ENCODE measurements at places on chromosomes 7 and 10.

- DNase-seq: no peak
Measured at GRCh38 chr7:151809146-151809863, 67.6 kb downstream of the PRKAG2 start.

GRCh38 chr10:77602913-77603533 is 34.6 kb downstream of the KCNMA1 start:
- DNase-seq: no peak

- no peak for DNase-seq
Measured at GRCh38 chr10:81040940-81041339, 503.2 kb downstream of the SH2D4B start.

GRCh38 chr7:80611353-80611752 is 27.1 kb upstream of the CD36 start:
- no peak for DNase-seq

DNA sequence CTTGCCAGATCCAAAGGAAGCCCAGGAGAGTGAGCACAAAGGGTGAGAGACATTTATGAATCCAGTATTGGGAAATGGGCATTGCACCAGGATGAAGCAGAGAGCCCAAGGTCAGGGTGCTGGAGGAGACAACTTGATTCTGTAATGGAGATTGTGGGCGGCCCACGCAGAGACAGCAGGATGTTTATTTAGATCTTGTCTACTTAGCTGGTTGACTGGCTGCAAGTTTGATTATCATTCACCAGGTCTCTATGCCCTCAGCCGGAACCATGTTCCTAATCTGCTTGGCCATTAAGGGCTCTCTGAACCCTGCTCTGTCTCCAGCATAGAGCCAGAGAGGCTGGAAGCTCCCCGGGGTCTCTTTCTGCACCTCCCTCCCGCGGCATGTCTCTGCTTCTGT is 188.7 kb downstream of the PLXNA4 start:
- DNase-seq: no peak

DNA sequence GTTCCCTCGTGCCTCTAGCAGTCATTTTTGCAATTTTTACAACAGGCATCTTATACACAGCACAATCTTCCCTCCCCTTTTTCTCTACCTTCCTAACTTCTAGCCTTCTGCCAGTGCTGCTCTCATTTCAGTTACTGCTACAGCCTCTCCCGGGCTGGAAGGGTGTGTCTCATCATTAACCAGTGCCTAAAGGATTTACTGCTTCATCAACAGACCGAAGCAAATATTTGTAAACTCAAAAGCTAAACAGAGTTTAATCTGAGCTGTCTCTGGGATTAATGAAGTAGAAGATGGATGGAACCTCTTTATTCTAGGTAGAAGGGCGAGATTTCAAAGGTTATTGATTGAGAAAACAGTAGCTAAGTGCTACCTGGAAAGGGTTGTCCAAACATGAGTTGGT is 94.3 kb downstream of the PRPF18 start:
- DNase-seq: no peak

GRCh38 chr7:2864999-2865670 is 21.0 kb upstream of the GNA12 start:
- peak; percentile 76 for DNase-seq

All from AG08396 (cell line).